ELR (cell line): ENCODE measurements at places on chromosomes 3 and 15.

DNA sequence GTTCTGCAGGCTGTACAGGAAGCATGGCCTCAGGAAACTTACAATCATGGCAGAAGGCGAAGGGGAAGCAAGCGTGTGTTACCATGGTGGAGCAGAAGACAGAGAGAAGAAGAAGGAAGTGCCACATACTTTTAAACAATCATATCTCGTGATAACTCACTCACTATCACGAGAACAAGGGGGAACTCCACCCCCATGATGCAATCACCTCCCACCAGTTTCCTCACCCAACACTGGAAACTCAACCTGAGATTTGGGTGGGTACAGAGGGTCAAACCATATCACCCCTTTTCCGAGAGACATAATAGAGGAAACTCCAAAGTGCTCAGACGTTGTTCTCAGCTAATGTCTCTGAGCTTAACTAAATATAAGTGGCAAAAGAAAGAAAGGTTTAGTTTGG, 186.3 kb upstream of the MME start:
- DNase-seq = no peak

DNA sequence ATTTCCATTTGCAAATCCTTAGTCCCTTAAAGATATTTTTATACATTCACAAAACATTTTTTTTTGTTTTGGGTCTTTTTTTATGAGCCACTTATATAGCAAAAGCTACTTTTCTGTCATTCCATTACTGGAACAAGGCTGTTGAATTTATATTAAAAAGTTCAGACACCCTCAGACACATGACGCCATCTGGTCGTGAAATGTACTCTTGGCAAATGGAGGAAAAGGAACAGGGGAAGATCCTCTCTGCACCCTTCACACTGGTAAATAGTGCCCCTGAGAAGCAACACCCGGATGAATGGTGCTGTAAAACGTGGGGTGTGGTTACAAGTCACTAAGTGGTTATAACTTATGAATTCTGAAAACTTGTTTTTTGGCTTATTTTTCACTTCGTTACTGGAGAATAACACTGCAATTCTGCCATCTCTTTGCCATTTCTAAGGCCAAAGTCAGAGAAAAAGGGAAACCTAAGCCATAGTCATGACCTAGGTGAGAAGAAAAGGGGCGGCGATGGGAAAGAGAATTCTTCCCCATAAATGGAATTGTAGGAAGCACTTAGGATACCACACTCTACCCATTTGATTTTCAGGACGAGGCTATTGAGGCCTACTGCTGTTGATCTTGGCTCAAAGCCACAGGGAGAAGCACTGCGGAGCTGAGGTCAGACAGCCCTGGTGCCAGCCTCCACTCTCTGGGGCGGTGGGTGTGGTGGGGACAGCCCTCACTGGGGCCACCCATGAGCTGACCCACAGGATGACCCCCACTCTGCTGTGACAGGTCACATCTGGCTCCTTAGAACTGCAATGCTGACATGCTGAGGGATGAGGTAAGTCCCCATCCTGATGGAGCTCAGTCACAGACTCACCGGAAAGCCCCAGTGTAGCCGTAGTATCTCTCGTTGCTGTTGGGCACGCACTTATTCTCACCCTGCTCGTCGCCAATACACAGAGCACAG, 21.9 kb downstream of the LTF start:
- no peak for DNase-seq

GRCh38 chr3:50630394-50630793, 13.4 kb downstream of the MAPKAPK3 start:
- no peak for DNase-seq

GRCh38 chr3:13115991-13116390, 42.8 kb upstream of the IQSEC1 start:
- DNase-seq = no peak
